ENCODE measurements at places on chromosomes 5 and 9.

GRCh38 chr5:116002116-116002906, 30.0 kb upstream of the ARL14EPL start:
- no peak for DNase-seq

DNA sequence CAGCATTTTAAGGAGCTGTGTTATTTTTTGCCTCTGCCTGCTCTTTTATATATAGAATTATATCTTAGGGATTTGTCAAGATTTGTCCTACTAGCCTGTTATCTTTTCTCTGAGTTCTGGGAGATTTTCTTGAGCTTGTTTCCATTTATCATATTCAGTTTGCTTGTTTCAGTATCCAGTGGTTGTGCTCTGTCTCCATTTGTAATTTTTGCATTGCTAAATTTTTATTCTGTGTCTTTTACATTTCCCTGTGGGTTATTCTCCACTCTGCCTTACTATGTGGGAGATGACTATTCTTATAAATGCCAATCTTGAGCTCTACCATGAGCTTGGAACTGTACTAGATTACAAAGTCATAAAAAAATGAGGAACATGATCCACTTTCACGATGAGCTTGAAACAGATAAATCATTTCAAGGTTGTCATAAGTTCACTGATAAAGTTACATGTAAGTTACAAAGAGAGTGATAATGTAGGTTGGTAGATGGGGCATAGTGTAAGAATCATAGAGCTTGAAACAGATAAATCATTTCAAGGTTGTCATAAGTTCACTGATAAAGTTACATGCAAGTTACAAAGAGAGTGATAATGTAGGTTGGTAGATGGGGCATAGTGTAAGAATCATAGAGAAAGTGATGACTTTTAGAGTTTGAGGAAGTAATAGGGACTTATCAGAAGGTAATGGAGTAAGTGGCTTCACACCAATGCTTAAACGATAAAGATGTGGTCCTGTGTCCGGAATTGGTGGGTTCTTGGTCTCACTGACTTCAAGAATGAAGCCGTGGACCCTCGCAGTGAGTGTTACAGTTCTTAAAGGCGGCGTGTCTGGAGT, 287.3 kb downstream of the ADGRV1 start:
- no peak for DNase-seq

DNA sequence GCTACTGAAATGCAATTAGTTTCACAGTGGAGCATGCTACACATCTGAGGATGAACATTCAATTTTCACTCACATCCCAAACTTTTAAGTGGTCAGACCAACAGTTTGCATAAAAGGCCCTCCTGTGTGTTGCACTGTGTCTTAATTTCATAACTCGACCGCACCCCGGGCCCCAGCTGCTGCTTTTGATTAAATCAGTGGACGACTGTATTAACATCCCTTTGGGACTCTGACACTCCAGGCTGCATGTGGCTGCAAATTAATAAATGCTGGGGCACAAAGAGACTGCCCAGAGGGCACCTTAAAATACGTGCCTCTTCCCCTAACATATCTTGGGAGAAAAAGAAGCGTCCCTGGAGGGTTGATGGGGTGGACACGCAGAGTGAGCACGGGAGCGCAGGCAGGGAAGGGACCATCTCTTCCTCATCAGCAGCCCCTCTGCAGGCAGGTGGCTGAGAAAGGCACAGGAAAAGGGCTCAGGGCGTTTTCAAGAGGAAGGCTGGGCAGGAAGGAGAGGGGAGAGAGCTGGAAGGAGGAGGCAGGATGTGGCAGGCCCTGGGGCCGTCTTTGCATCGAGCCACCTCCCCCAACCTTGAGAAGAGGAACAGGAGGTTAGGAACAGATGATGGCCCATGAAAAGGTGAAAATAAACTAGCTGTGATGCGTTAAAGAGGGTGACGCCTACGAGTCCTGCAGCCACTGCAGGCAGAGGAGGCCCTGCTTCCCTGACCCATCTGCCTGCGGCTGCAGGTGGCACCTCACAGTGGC, 18.6 kb downstream of the MED10 start:
- no peak for DNase-seq

DNA sequence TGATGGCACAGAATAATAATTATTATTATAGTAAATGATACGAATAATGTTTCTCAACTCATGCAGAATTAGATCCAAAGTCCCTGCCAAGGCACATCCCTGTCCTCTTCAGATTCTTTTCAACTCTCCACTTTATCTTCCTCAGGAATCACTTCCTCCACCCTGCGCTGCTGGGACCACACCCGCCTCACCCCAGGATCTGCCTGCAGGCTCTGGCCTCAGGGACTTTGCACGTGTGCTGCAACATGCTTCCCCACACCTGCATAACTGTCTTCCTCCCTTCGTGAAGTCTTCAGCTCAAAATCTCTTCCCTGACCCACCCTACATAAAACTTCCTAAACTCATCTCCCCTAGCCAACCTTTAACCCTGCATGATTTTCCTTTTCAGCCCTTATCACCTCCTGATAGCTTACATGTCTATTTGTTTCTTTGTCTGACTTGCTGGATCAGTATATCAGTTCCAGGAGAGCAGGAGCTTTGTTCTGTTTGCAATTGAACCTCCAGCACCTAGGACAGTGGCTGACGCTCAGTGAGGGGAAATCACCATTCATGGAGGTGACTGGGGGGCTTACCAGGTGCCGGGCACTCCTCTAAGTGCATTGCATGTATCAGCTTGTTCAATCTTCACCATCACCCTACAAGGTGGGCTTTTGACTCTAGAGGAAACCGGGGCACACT, 47.5 kb upstream of the EGFLAM start:
- no peak for DNase-seq

DNA sequence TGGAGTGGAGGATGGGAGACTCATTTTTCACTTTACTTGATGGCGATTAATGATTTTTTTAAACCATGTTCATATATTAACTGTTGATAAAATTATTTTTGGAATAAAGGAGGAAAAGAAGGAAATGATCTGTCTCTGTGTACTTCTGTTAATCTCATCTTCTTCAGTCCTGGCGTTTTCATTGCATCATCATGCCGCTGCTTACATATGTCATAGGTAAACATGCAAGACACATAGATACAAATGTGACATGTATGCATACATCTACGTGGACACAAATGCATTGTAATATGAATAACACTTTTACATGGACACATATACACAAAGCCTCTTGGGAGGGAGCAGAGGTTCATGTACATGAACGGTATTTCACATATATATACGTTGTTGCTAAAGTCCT, 10.0 kb downstream of the TMEM174 start:
- DNase-seq, result no peak

DNA sequence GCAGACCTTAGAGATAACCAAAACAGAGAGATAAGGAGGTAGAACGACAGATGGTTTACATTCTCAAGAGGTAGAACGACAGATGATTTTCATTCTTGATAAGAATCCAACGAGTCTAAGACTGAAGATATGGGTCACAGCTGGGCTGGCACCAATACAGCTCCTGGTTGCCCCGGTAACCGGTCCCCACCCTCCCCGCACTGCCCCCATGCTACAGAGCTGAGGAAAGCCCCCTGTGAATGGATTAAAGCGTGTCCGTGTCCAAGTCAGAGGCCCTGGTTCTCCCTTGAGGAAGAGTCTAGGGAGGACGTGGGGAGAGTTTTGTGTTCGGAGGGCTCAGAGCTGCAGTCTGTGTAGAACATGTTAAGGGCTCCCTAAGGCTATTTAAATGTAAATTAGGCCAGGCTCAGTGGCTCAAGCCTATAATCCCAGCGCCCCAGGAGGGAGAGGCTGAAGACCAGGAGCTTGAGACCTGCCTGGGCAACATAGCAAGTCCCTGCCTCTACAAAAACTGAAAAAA, 8.1 kb downstream of the IDNK start:
- no peak for DNase-seq

GRCh38 chr9:78280982-78281668, 15.8 kb upstream of the PSAT1 start:
- peak; percentile 79 for DNase-seq

DNA sequence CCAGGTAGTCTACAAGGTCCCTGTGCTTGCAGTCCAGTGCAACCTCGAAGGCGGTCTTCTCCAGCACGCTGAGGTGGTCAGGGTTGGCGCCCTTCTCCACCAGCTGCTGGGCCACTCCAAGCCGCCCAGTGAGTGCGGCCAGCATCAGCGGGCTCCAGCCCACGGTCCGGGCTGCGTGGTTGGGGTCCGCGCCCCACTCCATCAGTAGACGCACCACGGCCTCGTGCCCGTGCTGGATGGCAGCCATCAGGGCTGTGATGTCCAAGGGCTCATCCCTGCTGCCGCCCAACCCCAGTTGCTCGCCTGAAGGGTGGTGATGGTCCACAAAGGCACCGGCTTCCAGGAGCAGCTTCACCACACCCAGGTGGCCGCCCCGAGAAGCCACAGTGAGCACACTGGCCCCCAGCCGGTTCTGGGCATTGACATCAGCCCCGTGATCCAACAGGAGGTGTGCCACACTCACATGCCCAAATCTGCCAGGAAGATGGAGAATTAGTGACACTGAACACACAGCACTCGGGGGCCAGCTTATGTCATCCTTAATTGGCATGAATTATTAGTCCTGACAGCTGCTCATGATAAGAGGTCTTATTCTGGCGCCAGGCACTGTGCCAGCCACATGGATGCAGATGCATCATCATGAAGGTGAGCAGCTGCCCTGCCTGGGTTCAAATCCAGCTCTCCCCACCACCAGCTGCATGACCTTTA, 6.1 kb downstream of the ANKS6 start:
- DNase-seq, result no peak

DNA sequence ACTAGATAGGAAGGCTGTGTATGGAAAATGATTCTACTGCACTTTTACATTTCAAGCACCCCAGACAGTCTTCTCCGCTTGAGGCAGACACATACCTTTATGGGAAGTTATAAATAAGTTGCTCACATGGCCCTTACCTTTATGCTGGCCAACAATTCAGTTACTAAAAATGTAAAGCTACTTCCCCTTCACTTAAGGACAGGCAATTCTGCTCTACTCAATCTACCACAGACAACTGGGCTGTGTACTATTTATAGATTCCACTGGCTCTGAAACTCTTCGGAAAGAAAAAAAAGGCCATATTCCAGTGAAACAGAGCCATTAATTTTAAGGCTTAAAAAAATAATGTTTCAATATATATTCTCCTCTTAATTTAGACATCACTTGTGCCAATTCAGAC, 59.4 kb downstream of the ELAVL2 start:
- DNase-seq, result no peak

- DNase-seq, result no peak
Observed at GRCh38 chr9:27447031-27447683, 76.9 kb upstream of the IFNK start.

DNA sequence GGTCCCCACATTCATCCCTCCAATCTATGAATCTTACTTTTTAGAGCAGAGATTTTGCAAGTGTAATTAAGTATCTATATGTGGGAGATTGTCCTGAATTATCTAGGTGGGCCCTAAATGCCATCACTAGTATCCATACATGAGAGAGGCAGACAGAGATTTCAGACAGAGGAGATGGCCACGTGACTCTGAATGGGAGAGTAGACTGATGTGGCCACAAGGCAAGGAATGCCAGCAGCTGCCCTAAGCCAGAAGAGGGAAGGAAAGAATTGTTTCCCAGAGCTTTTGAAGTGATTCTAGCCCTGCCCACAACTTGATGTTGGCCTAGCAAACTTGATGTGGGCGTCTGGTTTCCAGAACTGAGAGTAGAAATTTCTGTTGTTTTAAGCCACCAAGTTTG, 90.1 kb upstream of the PCAT7 start:
- DNase-seq, result no peak

- no peak for DNase-seq
Observed at GRCh38 chr5:136311999-136312398, 53.3 kb downstream of the TRPC7 start.

DNA sequence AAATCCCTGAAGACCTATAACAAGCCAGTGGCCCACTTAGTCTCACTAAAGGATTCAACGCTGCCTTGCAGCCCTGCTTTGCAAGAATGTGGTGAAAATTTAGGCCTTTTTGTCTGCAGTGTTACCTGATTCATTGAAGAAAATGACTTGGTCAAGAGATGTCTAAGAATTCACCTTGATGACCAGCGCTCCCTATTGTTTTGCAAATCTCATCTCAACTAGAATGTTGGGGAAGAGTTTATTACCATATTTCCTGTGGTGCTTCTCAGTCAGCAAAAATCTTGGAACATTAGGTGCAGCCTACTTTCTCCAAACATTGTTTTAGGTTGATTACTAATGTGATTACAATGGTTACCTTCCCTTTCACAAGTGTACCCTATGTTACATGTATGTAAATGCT, 53.5 kb downstream of the PLK2 start:
- no peak for DNase-seq

GRCh38 chr5:142758062-142758795, 11.9 kb upstream of the ARHGAP26 start:
- DNase-seq, result no peak

GRCh38 chr9:132809677-132810271, 68.3 kb downstream of the AK8 start:
- DNase-seq, result no peak

GRCh38 chr5:157182143-157182757, 1.6 kb downstream of the ITK start:
- DNase-seq, result no peak

- peak; percentile 46 for DNase-seq
Observed at GRCh38 chr5:160506006-160507004, 84.7 kb downstream of the PTTG1 start.

GRCh38 chr9:105355781-105356180, 92.1 kb upstream of the FSD1L start:
- DNase-seq, result no peak

DNA sequence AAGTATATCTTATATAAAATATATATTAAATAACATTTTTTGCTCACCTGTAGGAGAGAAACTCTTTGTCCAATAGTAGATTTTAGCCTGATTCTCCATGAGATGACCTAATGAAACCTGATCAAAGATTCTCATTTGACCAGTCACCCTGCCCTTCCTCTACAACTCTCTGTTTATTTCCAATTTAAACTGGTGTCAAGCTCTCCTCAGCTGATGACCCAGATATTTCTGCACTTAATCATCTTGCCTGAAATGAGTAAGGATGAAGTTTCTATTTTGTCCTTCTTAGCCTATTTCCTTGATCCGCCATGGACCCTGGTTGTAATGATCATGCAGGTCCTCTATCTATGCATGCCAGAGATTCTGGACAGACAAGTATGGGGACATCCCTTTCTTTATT, 179.3 kb upstream of the FGF10 start:
- no peak for DNase-seq

GRCh38 chr5:39494534-39494933, 69.8 kb upstream of the DAB2 start:
- DNase-seq, result no peak

DNA sequence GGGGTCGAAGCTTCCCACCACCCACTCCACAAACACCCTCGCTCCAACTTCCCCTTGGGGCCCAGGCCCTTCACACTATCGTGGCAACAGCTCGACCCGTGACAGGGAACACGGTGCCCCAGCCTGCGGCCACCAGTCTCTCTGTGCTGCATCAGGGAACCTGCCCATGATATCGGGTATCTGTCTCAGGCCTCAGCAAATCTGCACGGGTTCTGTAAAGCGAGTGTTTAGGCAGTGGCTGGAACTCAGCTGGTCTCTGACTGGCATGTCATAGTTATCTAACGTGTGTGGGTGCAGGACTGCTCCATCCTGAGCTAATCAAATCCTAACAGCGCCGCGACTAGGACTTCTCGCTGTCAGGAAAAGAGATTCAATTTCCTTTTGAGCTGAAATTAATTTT, 42.9 kb downstream of the DBH start:
- DNase-seq, result no peak

- no peak for DNase-seq
Observed at GRCh38 chr5:152686931-152687330, 281.9 kb upstream of the NMUR2 start.

All from fibroblast of upper back skin (primary cell).